IPS DF 6.9 (cell line): ENCODE measurements at places on chromosomes 4 and X.

DNA sequence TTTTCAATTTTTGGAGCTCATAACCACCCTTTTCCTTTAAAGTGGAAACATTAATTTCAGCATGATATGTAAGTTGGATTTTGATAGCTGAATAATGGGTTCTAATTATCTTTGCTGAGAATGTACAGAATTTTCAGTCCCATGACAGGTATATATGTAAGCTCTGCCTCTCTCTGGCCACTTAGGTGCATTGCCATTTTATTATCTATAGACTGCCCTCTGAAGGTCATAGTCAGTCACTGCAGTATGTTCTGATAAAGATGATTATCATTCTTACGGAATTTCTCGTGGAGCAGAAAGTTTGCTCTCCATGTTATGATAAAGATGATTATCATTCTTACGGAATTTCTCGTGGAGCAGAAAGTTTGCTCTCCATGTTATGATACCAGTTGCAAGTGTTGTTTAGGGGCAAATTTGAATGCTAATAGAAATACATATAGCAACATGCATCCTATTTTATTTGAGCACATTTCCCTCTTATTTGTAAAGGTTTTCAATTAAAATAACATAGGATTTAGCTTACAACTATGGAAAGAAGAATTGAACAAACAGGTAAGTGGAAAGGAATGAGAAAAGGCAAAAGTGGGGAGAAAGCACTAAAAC, 10.4 kb downstream of the AFP start:
- DNase-seq = no peak

DNA sequence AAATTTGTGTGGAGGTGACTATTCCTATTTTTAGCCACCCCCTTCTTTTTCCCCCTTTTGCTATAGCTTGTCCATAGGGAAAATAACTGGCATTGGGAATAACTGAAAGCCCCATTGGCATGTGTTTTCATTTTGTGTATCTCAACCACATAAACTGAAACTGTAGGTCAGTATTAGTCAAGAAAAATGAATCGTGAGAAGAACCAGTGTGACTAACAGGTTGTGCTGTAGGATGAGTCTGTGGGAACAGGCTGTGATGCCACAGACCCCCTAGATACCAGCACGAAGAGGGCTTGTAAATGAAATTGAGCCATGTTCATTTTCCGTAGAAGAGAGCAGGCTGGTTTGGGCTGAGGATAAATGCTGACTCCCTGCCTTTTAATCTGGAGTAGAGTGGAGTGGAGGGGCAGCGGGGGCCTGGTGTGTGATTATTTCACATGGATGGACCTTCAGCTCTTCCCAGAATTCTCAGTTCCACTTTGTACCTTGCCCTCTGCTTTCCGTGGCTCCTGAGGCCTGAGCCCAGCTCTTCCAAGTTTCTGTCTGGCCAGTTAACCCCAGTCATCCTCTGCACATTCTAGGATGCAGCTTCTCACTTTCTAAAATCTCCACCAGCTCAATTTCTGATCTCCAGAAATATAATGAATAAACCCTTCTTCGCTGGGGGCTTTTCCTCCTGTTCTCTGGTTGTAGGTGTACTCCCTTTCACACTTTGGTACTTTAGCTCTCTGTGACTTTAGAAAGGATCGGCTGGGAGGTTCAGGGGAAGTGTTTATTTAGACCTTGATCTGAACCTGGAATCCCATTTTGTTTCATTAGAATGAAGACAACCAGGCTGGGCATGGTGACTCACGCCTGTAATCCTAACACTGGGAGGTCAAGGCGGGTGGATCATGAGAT, 37.3 kb downstream of the DCUN1D4 start:
- no peak for DNase-seq

DNA sequence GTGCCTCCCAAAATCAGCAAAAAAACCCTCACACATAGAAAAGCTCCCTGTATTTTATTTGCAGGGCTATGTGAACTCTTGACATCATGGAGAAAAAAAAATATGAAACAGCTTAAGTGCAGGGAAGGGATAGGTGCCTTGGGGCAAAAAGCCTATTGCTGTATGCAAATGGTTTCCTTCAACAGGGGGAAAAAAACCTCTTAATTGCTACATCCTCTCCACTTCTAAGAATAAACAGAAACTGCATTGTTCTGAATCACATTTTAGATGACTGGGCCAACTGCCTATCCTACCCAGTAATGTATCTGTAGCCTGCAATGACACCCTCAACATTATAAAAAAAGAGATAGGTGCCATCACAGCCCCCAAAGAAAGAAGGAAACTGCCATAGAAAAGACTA, 229.4 kb upstream of the GALNTL6 start:
- DNase-seq = no peak

GRCh38 chrX:40622479-40623138, 619 bp upstream of the MPC1L start:
- no peak for DNase-seq

DNA sequence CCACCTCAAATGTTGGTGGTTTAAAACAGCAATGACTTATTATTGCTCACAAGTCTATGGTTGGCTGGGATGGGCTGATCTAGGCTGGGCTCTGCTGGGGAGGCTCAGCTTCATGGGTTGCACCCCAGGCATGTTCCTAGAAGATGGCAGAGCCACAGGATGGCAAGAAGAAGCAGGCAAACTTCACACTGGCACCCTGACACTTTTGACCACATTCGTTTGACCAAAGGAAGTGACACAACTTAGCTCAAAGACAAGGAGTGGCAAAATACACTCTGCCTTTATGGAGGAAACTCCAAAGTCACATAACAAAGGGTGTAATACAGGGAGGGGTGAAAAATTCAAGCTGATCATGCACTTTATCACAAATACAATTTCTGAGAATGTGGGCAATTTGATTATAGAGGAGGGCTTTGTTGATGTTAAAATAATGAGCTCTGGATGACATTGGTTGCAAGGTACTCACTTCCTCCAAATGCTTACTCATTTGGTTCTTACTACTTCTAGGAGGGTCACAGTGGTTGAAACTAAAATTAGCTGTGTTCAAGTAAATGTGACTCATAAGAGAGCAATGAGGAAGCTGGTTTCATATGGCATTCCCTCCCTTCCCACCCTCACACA, 249.2 kb upstream of the RPS6KA3 start:
- DNase-seq = no peak

GRCh38 chrX:111868726-111869638, 7.0 kb upstream of the TRPC5OS start:
- no peak for DNase-seq

- peak; percentile 2 for DNase-seq
These were observed 680.4 kb downstream of the DMD start for GRCh38 chrX:32530802-32531403.

GRCh38 chrX:131216828-131217227, 72.3 kb downstream of the IGSF1 start:
- DNase-seq = no peak

GRCh38 chr4:26873391-26874026, 12.9 kb downstream of the STIM2 start:
- DNase-seq = no peak

DNA sequence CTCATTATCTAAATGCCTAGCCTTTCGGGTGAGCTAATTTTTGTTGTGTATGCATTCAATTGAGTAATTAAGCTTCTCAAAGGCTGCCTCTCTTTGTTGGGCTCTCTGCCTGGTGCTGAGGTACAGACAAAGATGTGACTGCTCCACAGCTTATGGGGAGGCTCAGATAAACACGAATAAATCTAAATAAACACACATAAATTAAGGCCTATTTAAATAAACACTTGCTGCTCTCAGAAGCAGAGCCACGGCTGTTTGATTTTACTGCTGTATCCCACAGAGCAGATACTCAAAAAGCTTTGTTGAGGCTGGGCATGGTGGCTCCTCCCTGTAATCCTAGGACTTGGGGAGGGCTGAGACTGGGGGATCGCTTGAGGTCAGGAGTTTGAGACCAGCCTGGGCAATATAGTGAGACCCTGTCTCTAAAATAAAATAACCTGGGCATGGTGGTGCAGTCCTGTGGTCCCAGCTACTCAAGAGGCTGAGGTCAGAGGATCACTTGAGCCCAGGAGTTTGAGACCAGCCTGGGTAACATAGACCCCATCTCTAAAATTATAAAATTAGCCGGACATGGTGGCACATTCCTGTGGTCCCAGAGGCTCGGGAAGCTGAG, 8.4 kb upstream of the CD99 start:
- no peak for DNase-seq

GRCh38 chrX:10360116-10360515, 203.3 kb downstream of the CLCN4 start:
- DNase-seq = no peak

GRCh38 chr4:22515888-22516541, at the start of gene ADGRA3:
Gene ADGRA3 (minus strand): TSS chr4:22516066. CDS start chr4:22515784, 282 bp downstream.
- DNase-seq = no peak

GRCh38 chr4:84690481-84690880, 107.6 kb downstream of the CDS1 start:
- DNase-seq = no peak

GRCh38 chr4:102317459-102317858, 27.8 kb downstream of the SLC39A8 start:
- DNase-seq = no peak

GRCh38 chrX:139892512-139892911, 40.3 kb downstream of the ATP11C start:
- no peak for DNase-seq
